Stimulated activated CD8-positive, alpha-beta memory T cell treated with anti-CD3 and anti-CD28 coated beads, Interleukin-4, amount 100 ng/mL, for 4 hours (primary cell): ENCODE measurements at places on chromosomes 5 and 9.

DNA sequence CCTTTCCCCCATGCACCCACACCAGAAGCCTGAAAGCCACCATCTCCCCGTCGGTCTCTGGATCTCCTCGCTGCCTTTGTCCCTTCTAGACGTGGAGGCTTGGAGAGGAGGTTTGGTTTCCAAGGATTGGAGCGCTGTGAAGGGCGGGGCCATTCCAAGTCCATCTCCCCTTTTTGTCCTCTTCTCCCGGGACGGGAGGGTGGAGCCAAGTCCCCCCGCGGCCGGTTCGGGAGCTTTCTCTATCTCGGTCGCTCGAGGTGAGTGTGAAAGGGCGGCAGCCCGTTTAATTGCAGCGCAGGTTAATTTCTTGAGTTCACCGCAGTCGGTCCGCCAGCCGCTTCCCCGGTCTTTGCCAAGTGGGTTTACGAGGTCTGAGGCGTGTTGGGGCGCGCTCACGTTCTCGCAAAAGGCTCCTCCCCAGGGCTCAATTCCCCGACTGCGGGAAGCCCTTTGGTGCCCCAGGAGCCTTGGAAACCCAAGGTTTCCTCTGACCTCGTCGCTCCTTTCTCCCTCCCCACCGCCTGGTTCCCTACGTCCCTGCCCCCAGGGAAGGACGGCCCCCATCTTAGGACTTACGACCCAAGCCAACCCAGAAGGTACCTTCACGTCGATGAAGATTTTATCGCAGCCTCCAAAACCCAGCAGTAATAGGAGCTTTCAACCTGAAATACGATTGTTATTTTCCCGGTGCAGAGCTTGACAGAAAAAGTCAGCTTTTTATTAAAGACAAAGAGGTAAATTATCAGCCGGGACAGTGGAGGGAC is 2.8 kb upstream of the ZNF462 start:
- no peak for DNase-seq

DNA sequence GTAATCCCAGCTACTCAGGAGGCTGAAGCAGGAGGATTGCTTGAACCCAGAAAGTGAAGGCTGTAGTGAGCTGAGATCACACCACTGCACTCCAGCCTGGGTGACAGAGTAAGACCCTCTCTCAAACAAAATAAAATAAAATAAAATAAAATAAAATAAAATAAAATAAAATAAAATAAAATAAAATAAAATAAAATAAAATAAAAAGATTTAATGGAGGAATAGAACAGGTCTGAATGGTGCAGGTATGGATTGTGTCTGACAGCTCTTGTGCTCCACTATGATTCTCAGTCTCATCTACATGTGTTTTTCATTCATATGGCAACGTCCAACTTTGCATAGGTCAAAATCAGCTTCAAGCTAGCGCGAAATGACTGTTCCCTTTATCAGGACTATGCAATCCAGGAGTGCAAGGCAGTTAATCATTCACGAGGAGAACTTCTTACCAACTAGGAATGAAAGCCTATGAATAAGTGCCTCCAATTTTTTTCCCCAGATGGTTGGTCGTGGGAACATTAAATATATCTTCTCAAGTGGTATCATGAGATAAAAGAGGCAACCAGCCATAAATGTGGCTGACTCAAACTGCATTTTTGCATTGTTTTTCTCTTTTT is 1392.3 kb upstream of the CDH9 start:
- no peak for DNase-seq

- DNase-seq = no peak
Measured at GRCh38 chr9:128293091-128293490, 17.0 kb downstream of the SWI5 start.

DNA sequence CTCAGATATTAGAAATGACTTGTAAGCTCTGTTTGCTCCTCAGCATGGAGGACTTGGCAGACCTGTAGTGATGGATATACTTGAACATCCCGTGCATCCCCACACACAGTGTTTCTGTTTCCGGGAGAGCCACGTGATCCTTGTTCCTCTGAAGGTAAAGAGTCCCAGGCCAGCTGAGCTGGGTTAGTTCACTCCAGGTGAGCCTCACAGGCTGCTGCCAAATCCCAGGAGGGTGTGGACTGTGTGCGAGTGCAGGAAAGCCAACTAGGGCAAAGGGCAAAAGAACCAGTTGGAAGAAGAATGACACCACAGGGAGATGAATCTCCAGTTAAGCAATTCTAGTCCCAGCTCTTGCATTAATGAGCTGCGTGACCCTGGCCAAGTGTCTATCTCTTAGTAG is 10.4 kb upstream of the TOMM5 start:
- no peak for DNase-seq

DNA sequence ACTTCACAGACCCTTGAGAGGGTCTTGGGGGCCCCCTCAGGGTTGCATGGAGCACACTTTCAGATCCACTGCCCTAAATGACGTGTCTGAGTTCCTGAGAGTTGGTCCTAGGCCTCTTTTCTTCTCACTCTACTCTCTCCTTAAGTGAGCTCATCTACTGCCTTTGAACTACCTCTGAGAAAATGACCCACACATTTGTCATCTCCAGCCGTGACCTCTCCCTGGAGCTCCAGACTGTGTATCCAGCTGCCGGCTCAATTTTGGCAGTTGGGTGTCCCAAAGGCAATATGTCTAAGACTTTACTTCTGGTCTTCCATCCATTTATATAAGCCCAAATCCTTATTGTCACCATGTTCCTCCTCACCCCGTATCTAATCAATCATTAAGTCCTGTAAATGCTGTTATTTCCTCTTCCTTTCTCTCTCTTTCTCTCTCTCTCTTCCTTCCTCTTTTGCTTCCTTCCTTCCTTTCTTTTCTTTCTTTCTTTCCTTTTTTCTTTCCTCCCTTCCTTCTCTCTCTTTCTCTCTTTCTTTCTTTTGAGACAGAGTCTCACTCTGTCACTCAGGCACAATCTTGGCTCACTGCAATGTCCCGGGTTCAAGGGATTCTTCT is 51.2 kb upstream of the HSPA9 start:
- DNase-seq = no peak

DNA sequence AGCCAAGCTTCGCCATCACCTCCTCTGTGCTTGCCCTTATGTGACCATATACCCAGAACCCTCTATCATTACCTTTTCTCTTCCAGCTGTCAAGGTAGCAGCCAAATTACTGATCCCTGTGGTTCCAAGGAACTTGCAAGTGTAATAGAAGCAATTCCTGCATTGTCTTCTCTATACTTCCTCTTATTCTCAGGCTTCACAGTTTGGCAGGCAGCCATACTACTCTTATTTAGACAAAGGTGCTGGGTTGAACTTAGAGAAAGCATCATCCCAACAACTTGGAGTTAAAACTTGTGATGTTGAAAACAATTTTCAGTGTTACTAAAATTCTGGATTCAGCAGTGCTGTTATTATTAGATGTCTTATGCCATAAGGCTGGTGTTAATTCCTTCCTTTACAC is 93.2 kb downstream of the NLN start:
- no peak for DNase-seq

GRCh38 chr5:41924526-41924871 is 582 bp upstream of the FBXO4 start:
- no peak for DNase-seq

DNA sequence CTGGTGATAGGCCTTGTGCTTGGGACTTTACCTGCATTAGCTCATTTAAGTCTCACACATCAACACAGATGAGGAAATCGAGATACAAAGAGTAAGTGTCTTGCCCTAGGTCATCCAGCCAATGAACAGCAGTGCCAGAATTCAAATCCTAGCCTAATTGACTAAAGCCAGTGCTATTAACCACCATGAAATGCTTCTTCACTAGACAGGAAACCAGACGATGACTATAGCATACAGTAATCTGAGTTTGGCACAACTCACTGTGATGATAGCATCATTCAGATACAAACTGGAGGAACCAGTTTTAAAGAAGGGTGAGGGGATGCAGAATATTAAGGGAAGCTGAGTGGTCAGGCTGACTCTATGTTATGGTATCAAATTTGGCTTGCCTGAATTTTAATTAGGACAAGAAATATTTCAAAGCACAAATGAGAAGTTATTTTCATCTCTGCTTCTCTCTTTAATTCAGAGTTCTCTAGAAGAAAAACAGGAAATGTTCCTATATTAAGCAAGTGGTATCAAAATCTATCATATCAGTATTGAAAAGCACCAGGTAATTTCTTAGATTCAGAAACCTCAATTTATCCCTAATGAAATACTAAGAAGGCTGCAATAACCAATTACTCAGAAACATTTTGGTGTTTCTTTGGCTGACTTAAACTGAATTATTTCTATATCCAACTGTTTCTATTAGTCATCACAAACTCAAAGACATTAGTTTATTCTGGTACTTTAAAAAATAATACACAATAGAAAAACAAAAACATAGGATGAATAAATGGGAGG is 147.0 kb upstream of the RASA1 start:
- DNase-seq = no peak

DNA sequence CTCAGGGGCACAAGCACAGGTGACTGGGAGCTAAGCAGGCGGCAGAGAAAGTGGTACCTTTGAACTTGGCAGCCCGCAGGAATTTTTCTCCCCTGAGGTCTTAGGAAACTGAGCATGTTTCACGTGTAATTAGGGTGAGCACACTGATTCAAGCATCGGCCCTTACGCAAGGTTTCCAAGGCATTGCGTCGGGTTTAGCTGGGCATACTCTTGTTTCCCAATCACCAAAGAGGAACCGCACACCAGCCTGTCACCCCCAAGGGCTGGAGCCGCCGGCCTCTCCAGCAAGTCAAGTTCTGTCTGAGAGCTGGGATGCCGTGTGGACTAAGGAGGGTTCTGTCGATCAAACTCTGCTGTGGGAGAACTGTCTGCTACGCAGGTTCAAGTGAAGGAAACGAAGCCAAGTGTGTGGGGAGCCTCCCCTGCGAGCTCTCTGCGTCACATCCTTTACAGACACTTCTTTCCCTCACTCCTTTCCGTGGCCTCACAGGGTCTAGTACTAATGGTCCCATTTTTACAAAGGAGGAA is 53.0 kb downstream of the ERGIC1 start:
- no peak for DNase-seq

GRCh38 chr9:34417734-34418133 is 40.6 kb downstream of the FAM219A start:
- DNase-seq = no peak

- no peak for DNase-seq
Measured at GRCh38 chr9:31839273-31839672, 545.2 kb upstream of the ACO1 start.

GRCh38 chr5:110040178-110040577 is 350.5 kb downstream of the MAN2A1 start:
- no peak for DNase-seq

- DNase-seq = peak; percentile 7
Measured at GRCh38 chr5:36240779-36241630, 720 bp downstream of the NADK2 start.

GRCh38 chr9:18768951-18769622 is 263.9 kb downstream of the SAXO1 start:
- DNase-seq = no peak

GRCh38 chr9:21677834-21678233 is 124.6 kb upstream of the MTAP start:
- no peak for DNase-seq

GRCh38 chr9:4130166-4130565 is 169.7 kb downstream of the GLIS3 start:
- no peak for DNase-seq

DNA sequence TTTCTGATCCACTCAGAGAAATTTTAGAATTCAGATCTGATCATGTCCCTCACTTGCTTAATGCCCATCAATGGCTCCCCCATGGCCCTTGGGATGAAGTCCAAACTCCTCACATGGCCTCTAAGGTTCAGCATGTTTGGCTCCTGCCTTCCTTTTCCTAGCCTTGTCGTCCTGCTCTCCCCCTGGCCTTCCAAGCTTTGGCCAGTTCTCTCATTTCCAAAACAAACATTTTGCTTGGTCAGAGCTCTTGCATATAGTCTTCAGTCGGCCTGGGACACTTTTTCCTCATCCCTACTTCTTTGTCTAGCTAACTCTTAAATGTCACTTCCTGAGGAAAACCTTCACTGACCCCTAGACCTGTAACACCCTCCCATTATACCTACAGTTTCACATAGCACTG is 37.1 kb upstream of the PPP3R2 start:
- no peak for DNase-seq

- DNase-seq = no peak
Measured at GRCh38 chr5:80711938-80712337, 57.2 kb upstream of the DHFR start.

DNA sequence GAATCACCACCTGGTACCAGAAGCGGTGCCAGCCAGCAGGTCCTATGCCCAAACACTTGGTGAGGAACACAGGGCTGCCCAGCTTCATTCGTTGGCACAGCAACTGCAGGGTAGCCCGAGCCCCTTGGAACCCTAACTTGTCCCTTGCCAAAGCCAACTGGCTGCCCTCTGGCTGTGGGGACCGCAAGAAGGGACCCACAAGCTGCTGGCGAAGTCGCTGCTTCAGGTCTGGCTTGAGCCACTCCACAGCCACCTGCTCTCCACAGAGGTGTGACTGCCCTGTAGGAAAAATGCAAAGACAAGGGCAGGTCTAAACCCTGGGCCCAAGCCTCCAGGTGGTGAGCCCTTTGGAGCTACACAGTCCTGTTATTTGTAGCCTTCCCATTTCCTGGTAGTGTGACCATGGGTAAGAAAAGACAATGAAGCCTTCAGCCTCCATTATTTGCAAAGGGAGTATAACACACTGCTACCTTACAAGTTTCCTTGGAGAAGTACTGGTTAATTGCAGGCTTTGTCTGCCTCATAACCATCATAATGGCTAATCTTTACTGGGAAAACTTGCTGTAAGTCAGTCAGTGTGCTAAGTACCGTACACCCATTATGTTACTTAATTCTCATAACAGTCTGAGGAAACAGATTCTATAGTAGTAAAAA is 1.8 kb downstream of the DND1 start:
- DNase-seq = no peak

DNA sequence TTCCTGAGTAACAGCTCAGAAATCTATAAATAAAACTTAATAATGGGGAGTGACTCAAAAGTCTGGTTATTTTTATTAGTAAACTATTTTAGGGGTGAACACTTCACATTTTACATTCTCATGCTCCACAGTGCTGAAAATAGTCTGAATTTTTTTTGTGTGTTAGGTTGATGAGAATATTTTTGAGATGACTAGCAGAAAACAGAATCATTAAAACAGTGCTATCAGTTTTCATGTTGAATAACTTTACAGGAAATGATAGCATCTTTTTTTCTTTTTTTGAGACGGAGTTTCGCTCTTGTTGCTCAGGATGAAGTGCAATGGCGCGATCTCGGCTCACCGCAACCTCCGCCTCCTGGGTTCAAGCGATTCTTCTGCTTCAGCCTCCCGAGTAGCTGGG is 60.3 kb downstream of the TMC1 start:
- no peak for DNase-seq
